ENCODE measurements at places on chromosomes 5 and 9.

- no peak for DNase-seq
Observed at GRCh38 chr5:88172847-88173758, 95.5 kb downstream of the TMEM161B start.

- DNase-seq, result no peak
Observed at GRCh38 chr5:43352131-43352530, 38.9 kb upstream of the HMGCS1 start.

DNA sequence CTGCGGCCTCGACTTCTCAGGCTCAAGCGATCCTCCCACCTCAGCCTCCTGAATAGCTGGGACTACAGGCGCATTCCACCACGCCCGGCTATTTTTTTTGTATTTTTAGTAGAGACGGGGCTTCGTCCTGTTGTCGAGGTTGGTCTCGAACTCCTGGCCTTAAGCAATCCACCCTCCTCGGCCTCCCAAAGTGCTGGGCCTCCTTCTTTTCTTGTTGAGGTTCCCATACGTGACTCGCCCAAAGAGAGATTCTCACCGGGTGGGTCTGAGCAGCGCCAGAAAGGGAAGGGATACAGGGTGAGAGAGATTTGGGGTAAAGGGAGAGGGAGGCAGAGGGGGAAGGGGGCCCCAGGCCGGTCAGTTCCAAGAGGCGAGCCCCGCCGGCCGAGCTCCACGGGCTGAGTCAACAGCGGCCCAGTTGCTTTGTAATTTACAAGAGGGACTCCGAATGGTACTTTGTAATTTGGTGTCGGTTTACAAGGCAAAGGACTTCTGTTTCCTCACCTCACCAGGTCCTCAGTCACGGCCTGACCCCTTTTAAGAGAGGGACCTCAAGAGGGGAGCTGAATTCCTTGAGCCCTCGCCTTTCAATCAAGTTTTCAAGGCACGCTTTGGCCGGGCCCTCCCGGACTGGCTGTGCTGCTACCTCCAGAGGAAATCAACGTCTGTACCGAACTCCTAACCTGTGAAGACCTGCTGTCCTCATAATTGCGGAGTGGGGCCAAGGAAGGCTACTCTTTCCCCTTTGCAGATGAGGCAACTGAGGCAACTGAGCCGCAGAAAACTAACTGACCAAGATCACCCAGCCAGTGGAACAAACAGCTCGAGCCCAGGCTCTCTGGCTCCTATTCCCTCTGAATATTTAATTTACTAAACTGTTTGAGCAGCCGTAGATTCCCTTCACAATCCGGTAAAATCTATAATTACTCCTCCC, 3.3 kb upstream of the DMRT2 start:
- no peak for DNase-seq

- no peak for DNase-seq
Observed at GRCh38 chr9:126980231-126980630, 65.6 kb downstream of the RALGPS1 start.

- no peak for DNase-seq
Observed at GRCh38 chr9:77647267-77648233, 572 bp downstream of the GNA14 start.
